ENCODE measurements at places on chromosomes 13 and 19.

DNA sequence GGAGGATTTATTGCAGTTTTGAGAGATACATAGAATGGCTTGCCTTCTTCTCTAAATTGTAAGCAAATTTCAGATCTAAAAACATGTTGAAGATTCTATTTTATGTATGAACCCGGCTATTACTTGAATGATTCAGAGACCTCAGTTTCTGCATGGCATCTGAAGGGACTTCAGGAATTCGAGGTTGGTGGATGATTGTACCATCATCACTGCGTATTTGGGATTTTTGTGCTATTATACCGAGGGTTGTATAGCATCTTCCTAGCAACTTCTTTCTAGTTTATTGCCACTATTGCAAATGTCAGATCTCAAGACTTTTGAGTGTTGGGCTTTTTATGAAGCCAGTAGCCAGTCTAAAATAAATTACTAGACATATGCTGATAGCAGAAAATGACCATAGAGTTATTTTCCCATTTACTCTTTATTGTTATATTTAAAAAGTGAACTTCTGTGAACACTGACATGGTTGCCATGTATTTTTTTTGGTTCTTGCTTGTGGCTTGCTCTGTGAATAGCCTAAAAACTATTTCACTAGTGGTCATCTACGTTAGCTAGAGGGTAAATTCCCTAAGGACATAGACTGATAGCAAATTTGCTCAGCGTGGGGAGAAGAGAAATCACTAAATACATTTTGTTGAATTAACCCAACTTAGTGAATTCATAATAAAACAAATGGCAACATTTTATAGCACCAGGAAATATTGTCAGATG lies 70.6 kb upstream of the KLF12 start:
- DNase-seq, result no peak

DNA sequence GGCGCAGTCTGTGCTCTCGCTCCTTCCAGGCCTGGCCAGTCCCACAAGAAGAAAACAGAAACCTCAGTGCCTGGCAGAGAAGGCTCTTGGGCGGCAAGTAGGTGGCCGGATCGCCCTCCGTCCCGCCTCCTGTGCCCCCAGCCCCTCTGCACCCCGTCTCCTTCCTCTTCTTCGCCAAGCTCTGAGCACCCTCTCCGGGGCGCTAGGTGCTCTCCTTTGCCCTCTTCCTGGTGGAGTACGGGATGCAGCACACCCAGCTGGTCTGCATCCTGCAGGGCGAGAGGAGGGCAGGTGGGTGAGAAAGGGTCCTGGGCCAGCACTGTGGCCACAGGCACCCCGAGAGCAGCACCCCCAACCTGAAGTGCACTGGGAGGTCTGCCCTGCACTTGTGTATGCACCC lies 17.3 kb downstream of the C13orf46 start:
- DNase-seq, result no peak

DNA sequence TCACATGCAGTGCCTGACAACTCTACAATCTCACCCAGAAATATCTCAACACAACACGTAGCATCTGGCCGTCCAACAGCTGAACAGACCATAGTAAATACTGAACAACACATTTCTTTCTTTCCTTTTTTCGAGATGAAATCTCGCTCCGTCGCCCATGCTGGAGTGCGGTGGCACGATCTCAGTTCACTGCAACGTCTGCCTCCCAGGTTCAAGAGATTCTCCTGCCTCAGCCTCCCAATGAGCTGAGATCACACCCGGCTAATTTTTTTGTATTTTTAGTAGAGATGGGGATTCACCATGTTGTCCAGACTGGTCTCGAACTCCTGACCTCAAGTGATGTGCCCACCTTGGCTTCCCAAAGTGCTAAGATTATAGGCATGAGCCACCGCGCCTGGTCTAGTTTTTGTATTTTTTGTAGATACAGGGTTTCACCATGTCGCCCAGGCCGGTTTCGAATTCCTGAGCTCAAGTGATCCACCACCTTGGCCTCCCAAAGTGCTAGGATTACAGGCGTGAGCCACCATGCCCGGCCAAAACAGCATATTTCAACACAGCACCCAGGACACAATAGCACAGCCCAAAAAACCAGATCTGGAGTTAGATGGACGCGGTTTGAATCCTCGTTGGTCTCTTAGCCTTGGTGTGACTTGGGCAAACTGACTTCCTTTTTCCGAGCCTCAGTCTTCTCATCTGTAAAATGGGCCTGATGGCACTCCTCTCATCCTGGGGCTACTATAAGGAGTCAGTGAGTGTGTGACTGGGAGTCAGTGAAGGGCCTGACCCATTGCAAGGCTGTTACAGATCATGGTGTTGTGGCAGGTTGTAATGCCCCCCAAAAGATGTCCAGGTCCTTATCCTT lies 22.6 kb downstream of the CYP2A6 start:
- DNase-seq, result no peak

GRCh38 chr13:44440046-44440608 lies 66.5 kb downstream of the SERP2 start:
- no peak for DNase-seq

GRCh38 chr13:101536079-101536478 lies 83.6 kb downstream of the ITGBL1 start:
- no peak for DNase-seq

DNA sequence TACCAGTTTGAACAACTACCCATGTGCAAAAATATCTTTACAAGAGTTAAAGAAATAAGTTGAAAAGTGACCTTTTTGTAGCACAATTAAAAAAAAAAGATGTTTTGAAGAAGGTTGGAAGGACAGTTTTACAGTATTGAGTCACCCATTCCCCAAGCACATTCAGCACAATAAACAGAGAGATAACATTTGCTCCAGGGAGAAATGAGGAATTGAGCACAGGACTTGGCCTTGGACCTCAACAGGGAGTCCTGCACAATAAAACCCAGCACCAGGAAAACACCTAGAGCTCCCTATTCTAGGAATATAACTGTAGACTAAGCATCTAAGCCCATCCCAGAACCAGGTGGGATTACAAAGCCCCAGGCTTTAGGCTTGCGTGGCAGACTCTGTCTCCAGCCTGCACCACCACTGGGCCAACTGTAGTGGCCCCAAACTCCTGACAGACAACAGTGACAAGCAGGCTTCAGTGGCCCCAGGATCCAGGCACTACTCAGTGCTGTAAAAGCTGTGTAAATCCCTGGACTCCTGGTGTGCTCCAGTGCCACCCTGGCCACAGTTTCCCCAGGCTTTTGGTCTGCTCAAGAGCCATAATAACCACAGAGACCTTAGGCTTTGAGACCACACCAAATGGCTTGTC lies 857.2 kb downstream of the SLITRK1 start:
- DNase-seq, result no peak
